DMS79 treated with DMSO at 0.1 percent for 48 hours (cell line): ENCODE measurements at places on chromosomes 12 and 14.

- no peak for DNase-seq
These were observed 107.4 kb downstream of the PRICKLE1 start for GRCh38 chr12:42482041-42482747.

- DNase-seq: no peak
These were observed 90.9 kb downstream of the ACTN1 start for GRCh38 chr14:68888025-68888850.

DNA sequence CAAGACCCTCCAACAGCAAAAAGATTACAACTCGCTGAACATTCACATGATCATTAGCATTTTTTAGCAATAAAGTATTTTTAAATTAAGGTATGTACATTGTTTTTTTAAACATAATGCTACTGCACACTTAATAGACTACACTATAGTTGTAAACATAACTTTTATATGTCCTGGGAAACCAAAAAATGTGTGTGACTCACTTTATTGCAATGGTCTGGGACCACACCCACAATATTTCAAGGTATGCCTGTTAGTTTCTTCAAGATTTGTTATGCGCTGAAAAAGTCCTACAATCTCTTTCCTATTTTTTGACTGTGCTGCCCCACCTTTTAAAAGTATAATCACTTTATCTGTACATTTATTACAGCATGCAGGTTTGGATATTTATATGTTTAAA, 30.4 kb upstream of the PCNX4 start:
- no peak for DNase-seq

- peak; percentile 65 for DNase-seq
These were observed 30.3 kb downstream of the DMAC2L start for GRCh38 chr14:50342221-50343078.
